Activated CD4-positive, alpha-beta memory T cell treated with anti-CD3 and anti-CD28 coated beads for 36 hours (primary cell): ENCODE measurements at places on chromosomes 12 and 14.
A peak's percentile ranks its signal among the peaks of the same experiment; 100 is the strongest.

- peak; percentile 43 for DNase-seq
These were observed at the start of gene LGR5 for GRCh38 chr12:71439613-71440344. LGR5 (plus strand) TSS chr12:71439798; CDS start chr12:71440081, 283 bp downstream.

DNA sequence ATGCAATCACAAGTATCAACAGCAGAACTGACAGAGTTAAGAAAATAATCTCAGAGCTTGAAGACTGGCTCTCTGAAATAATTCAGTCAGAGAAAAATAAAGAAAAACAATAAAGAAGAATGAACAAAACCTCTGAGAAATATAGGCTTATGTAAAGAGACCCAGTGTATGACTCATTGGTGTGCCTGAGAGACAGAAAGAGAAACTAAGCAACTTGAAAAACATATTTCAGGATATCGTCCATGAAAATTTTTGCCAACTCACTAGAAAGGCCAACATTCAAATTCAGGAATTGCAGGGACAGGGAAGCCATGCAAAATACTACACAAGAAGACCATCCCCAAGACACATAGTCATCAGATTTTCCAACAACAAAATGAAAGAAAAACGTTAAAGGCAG is 56.2 kb downstream of the APOBEC1 start:
- no peak for DNase-seq

DNA sequence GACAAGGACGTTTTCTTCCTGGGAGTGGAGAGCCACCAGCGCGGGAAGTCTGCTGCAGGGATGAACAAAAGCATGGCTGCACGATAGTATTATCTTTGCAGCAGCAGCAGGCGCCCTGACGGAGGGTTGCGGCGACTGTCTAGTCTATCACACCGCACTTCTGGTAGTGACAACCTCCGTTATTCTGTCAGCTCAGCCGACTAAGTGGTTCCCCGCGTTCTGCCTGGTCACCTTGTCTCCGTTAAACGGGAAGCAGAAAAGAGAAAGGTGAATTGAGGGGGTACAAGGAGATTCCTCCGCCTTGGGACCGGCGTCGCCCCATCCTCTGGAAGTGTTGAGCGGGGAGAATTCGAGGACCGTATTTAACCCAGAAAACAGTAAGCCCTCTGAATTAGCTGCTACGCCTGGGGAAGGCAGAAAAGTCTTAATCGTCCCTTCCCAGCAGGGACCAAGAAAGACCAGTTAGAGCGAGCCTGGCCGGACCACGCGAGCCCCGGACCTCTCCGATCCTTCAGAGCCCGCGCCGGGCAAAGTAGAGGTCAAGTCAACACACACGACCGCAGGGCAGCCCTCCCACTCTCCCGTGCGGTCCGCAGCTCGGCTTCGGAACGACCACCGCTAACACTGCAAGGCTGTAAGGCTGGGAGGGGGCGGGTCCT is 536 bp upstream of the DAAM1 start:
- DNase-seq: peak; percentile 52

DNA sequence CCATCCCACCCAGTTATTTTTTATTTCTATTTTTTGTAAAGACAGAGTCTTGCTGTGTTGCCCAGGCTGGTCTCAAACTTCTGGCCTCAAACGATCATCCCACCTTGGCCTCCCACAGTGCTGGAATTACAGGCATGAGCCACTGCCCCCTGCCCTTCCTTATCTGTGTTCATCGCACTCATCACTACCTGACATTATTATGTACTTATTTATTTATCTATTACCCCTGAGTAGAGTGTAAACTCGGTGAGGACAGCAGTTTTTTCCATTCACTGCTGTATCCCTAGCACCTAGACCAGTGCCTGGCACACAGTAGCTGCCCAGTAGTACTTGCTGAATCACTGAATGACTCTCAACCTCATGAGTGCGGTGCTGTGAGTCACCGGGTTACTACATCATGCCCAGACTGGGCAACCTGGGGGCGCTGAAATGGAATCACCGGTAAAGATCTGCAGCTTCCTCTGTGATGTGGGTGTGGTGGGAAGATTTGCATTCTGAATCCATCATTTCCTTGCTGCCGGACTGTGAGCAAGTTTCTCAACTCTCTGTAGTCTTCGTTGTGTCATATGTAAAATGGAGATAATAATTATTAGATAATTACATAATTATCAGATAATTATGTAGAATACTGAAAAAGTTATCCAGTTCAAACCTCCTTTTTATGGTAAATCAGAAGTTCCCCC is 81.9 kb upstream of the USP44 start:
- peak; percentile 34 for DNase-seq

DNA sequence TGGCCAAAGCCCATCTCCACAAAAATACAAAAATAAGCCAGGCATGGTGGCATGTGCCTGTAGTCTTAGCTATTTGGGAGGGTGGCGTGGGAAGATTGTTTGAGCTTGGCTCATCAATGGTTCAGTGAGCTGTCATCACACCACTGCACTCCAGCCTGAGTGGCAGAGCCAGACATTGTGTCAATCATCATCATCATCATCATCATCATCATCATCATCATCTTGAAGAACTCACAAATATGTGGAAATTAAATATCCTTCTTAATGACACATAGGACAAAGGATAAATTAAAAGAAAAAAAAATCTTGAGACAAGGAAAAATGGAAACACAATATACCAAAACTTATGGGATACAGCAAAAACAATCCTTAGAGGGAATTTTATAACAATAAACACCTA is 132.5 kb downstream of the LRFN5 start:
- no peak for DNase-seq

DNA sequence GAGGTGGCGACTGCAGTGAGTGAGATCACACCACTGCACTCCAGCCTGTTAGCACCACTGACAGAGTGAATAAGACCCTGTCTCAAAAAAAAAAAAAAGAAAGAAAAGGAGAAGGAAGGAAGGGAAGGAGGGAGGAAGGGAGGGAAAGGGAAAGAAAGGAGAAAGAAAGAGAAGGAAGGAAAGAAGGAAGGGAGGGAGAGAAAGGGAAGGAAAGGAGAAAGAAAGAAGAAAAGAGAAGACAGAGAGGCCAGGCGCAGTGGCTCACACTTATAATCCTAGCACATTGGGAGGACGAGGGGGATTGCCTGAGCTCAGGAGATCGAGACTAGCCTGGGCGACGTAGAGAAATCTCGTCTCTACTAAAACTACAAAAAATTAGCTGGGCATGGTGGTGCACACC is 13.2 kb downstream of the DCAF5 start:
- DNase-seq: no peak

DNA sequence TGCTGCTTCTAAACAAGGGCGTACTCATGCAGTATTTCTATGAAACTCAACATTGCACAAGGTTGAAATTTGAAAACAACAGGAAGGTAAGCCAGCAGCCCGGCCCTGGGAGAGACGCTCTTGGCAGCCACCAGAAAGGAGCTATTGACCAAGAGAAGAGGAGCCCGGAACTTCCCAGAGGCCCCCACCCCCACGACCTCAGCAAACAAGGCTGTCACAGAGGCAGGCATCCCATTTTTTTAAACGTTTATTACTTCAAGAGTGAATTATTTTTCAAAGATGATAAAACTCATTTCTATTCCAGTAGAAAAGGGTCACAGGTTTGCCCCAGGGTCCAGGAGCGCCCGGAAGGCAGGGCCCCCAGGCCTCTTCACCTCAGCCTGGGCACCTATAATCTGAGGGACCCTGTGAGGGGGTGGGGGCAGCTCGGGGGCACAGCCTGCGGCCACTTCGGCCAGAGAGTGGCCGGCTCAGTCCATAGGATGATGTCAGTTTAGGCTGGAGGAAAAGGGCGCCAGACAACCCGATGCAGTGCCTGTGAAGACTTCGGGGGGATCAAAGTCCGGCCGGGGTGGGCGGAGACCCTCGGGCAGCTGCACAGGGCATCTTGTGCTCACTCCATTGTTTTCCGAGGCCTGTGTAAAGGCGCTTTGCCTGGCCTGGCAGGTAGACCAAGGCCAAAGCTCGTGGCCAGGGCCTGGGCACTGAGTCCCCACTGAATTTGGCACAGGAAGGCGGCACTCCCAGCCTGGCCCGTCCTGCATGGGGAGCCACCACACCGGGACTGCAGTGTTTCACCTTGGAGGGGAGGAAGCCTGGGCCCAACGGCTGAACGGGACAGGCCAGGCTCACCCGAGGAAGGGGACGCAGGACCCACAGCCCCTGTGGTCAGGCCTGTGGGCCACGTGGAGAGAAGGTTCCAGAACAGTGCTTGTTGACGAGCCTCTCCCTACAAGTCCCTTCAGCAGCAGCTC is 86.0 kb downstream of the SCARB1 start:
- DNase-seq: no peak

GRCh38 chr12:75632442-75632841 is 121.0 kb upstream of the KRR1 start:
- DNase-seq: no peak

- DNase-seq: no peak
These were observed 12.1 kb downstream of the SIRT4 start for GRCh38 chr12:120314220-120314619.

- no peak for DNase-seq
These were observed 14.3 kb upstream of the DHRS7 start for GRCh38 chr14:60179431-60179869.

GRCh38 chr12:7042842-7043241 is 17.7 kb upstream of the C1S start:
- DNase-seq: no peak

- no peak for DNase-seq
These were observed 403.3 kb downstream of the ETNK1 start for GRCh38 chr12:23028158-23028802.

DNA sequence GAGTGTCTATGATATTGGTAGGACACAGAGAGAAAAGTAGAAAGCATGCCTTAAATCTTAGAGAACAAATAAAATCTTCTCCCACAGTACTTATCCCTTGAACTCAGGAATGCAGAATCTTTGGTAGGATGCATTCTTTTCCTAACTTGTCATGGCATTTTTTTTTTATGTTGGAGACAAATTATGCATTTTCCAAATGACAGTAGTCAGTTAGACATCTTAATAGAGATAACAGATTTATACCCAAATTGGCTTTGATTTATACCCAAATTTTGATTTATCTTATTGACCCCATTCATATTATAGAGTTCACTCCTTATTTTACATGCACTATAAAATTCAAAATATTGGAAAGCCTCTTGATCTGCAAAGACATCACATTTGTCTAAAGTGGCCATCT is 132.9 kb downstream of the CNTN1 start:
- DNase-seq: no peak

DNA sequence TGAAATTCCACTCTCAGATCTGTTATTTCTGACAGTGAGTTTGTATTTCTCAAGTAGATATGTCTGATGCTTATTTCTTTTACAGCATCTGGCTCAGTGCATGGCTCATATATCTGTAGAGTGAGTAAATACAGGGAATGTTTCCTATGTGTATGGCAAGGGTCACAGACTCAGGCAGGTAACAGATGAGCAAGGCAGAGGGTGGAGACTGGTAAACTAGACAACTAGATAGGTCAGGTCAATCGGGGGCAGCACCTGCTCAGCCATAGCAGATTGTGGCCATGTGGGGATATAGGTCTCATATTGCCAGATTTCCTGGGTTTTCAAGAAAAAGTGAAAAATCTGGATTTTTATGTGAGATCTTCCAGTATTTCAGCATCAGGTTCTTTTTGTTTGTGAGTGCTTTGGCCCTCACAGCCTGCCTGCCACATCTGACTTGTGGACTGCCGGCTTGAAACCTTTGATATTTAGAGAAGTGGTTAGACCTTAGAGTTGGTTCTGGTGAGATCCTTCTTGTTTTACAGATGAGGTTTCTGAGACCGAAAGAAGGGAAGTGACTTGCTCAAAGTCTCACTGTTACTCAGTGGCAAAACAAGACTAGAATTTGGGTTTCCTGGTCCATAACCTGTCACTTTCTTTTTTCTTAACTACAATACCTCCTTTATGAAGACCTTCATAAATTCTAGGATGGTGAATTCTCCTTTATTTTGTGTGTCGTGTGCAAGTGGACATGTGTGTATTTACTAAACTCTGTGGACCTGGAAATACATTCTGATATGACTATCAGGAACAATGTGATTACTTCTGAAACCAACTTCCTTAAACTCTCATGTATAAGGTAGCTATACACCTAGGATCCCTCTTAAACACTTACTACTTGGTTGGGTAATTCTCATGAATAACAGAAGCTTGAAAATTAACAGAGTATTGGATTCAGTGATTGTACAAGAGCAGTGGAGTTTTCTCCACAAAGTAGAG is 34.4 kb downstream of the PROX2 start:
- peak; percentile 49 for DNase-seq

GRCh38 chr12:3014641-3015040 is 55.4 kb downstream of the TEAD4 start:
- no peak for DNase-seq

- DNase-seq: no peak
These were observed 364.8 kb downstream of the BMP4 start for GRCh38 chr14:53591816-53592215.

GRCh38 chr12:63894132-63894531 is 49.6 kb downstream of the SRGAP1 start:
- DNase-seq: no peak

- no peak for DNase-seq
These were observed 150.2 kb upstream of the BMP4 start for GRCh38 chr14:54106661-54107377.

DNA sequence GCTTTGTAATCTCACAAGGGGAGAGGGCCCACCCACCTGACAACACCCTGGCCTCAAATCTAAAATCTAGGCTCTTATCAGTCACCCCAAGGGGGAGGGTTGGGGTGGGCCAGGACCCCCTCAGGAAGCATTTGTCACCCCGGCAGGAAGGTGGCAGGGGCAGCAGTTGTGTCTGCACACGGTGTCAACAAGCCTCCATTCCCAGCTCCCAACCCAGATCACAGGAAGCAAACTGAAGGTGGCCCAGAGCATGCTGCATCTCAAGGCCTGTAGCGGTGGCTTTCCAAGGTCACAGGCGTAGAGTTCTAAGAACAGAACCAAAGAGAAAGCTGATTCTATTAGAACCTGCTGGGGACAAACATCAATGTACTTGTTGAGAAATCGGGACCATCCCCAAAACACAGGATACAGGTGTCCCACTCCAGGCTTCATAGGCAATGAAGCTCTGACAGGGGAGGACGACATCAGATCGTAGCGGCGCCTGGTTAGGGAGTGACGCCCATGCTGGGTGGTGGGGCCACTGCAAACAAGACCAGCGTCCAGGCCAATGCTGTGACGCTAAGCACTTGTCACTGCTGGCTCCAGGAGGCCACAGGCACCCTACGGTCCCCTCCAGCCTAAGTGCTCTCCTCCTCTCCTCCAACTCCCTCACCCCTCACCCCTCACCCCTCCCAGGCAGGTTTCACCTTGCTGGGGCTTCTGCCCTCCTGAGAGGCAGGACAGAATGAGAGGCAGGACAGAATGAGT is 52.9 kb downstream of the CCDC88C start:
- DNase-seq: no peak

DNA sequence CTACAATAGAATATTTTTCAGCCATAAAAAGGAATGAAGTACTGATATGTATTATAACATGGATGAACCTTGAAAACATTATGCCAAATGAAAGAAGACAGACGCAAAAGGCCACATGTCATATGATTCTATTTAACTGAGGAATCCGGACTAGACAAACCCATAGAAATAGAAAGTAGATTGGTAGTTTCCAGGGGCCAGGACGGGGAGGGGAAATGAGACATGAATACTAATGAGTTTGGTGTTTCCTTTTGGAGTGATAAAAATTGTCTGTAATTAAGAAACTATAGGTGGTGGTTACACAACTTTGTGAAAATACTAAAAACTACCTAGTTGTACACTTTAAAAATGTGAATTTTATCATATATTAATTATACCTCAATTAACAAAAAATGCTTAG is 247.6 kb downstream of the BCAT1 start:
- DNase-seq: no peak

GRCh38 chr12:115553622-115554021 is 723.9 kb downstream of the MED13L start:
- no peak for DNase-seq

GRCh38 chr12:87756721-87757120 is 272.5 kb downstream of the C12orf50 start:
- no peak for DNase-seq

GRCh38 chr12:108779998-108780688 is 48.8 kb upstream of the CORO1C start:
- no peak for DNase-seq
